ENCODE measurements at places on chromosomes 3 and 15.

GRCh38 chr3:78238811-78239210 lies 1198.9 kb downstream of the ROBO2 start:
- H3K36me3 ChIP-seq, result no peaks in the 10 kb centered on the region
- no peaks in the 10 kb centered on the region for H3K27me3 ChIP-seq
- no peaks in the 10 kb centered on the region for H3K4me1 ChIP-seq

DNA sequence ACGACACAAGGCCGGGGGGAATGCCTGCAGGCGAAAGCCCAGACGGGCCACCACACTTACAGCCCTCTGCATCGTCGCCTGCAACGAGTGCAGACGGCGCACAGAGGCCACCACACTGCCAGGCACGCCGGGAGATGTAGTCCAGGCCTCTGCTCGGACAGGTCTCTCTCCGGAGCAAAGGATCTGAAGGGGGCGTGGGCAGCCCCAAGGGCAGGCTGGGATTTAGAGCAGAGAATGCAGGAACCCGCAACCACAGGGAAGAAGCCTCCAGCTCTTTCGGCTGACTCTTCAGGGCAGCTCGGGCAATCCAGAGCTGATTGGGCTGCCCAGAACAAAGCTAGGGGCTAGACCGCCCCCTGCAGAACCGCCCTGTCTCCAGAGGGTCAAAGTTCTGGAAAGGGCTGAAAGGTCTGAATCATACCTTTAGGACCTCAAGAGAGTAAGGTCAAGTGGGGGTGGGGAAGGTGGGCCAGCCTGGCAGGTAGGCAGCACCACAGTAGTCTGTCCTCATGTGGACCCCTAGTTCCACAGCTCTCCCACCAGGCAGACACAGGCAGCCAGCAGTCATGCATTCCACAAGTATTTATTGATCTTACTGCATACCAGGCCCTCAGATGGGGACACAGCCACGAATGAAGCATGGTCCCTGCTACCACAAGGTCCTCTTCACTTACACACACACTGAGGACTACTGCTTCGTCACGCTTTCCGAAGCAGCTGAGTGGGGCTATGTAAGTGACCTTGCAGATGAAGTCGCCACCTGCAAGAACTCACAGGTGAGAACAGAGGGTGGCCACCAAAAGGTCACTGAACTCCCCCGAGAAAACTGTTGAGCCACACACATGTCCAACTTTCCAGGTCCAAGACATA lies at the start of gene AMT:
Gene AMT (minus strand): TSS at position 95 of the 870 bp plus-strand sequence. CDS start 23 bp downstream, at position 72.
- H3K27me3 ChIP-seq, result peaks cover 18% of the 10 kb centered on the region
- no peak within 1 kb of the TSS for H3K27ac ChIP-seq
- peak; percentile 59 for DNase-seq
- peak within 1 kb of the TSS; percentile 91 for H3K4me3 ChIP-seq

DNA sequence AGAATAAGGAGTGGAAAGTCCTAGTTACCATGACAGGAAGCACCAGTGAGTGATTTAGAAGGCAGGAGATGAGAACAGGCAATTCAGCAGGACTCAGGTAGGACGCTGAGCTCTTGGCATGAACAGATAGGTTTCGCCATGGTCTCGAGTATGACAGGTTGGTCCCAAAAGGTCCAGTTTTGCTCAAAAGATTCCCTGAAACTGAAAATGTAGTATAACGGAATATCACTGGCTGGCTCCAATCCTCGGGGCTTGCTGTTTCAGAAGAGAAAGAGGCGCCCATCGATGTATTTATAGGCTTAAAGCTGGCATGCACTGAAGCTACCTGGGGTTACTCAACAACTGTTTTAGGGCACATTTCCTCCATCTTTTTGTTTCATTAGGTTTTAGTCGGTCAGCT lies 59.2 kb downstream of the SRGAP3 start:
- H3K4me3 ChIP-seq, result no peak overlapping the region
- no peak overlapping the region for H3K27ac ChIP-seq
- DNase-seq, result no peak
- H3K4me1 ChIP-seq, result no peaks in the 10 kb centered on the region

DNA sequence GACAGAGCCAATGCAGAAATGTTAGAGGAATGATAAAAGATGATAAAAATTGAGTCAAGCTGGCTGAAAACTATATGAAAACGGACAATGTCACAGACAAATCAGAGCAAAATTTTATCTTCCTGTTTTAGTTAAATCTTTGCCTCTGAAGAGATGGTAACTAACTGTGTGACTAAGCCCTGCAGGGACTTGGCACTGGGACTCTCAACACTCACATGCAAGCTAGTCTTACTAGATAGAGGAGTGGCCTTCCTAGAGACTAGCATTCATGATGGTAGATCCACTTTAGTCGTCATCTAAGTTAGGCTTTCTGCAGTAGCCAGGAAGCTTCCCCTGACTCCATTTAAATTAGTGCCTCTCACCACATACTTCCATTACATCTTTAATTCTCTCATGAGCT lies 4.1 kb downstream of the CCDC191 start:
- no peak overlapping the region for H3K27ac ChIP-seq
- H3K4me1 ChIP-seq, result peaks cover 8% of the 10 kb centered on the region
- peaks cover 5% of the 10 kb centered on the region for H3K27me3 ChIP-seq
- H3K4me3 ChIP-seq, result no peak overlapping the region
- no peak for DNase-seq

DNA sequence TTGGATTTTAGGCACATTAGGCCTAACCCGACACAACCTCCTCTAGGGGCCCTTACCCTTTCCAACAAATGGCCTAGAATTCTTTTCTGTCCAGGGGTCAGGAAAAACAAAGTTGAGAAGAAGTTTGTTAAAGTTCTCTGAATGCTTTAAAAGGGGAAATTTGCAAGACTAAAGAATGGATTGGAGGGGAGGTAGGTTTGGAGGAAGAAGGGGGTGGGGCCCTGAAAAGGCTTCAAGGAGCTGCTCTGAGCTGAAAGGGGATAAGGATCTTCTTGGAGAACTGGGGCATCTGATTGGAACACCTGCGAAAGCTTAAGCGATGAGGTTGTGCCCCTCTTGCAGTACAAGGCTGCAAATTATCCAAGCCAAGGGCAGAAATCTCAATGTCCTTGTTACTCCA lies 3.9 kb upstream of the SENP2 start:
- no peak overlapping the region for H3K27ac ChIP-seq
- DNase-seq, result no peak
- peaks cover 13% of the 10 kb centered on the region for H3K4me1 ChIP-seq
- H3K27me3 ChIP-seq, result peaks cover 11% of the 10 kb centered on the region
- H3K36me3 ChIP-seq, result peaks cover 6% of the 10 kb centered on the region

GRCh38 chr15:56683908-56684307 lies 49.4 kb downstream of the ZNF280D start:
- H3K36me3 ChIP-seq, result no peaks in the 10 kb centered on the region
- no peaks in the 10 kb centered on the region for H3K4me1 ChIP-seq
- H3K4me3 ChIP-seq, result no peak overlapping the region
- H3K27me3 ChIP-seq, result no peaks in the 10 kb centered on the region

GRCh38 chr3:49996016-49996415 lies 56.1 kb downstream of the RBM6 start:
- H3K27me3 ChIP-seq, result peaks cover 1% of the 10 kb centered on the region
- no peak for DNase-seq
- H3K27ac ChIP-seq, result no peak overlapping the region

GRCh38 chr15:41169781-41170180 lies 53.7 kb upstream of the INO80 start:
- no peaks in the 10 kb centered on the region for H3K27me3 ChIP-seq
- DNase-seq, result no peak
- no peak overlapping the region for H3K27ac ChIP-seq
- no peak overlapping the region for H3K4me3 ChIP-seq
- no peaks in the 10 kb centered on the region for H3K36me3 ChIP-seq
- H3K4me1 ChIP-seq, result no peaks in the 10 kb centered on the region

GRCh38 chr15:98442901-98443300 lies 205.4 kb upstream of the IGF1R start:
- H3K4me3 ChIP-seq, result no peak overlapping the region
- no peaks in the 10 kb centered on the region for H3K4me1 ChIP-seq
- H3K27me3 ChIP-seq, result no peaks in the 10 kb centered on the region
- H3K27ac ChIP-seq, result no peak overlapping the region
- DNase-seq, result no peak
- H3K36me3 ChIP-seq, result no peaks in the 10 kb centered on the region

DNA sequence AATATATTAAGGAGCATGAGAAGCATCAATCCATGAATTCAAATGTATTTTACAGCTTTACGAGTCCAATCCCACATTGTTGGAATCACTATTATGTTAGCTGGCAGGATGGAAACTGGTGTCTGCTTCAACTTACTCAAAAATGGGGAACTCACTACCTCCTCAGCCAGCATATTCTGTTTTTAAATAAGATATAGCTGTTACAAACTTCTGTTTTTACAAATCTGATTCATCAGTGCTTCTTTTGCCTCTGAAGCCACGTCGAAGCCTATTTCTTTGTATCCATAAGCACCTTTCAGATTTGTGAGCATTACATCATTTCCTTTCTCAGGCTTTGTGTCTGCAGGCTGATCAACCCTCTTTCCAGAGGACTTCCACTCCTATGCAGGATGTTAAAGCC lies 105.9 kb downstream of the TPRG1 start:
- no peaks in the 10 kb centered on the region for H3K36me3 ChIP-seq
- no peak for DNase-seq
- no peaks in the 10 kb centered on the region for H3K27me3 ChIP-seq
- H3K4me1 ChIP-seq, result no peaks in the 10 kb centered on the region
- H3K4me3 ChIP-seq, result no peak overlapping the region
- no peak overlapping the region for H3K27ac ChIP-seq

DNA sequence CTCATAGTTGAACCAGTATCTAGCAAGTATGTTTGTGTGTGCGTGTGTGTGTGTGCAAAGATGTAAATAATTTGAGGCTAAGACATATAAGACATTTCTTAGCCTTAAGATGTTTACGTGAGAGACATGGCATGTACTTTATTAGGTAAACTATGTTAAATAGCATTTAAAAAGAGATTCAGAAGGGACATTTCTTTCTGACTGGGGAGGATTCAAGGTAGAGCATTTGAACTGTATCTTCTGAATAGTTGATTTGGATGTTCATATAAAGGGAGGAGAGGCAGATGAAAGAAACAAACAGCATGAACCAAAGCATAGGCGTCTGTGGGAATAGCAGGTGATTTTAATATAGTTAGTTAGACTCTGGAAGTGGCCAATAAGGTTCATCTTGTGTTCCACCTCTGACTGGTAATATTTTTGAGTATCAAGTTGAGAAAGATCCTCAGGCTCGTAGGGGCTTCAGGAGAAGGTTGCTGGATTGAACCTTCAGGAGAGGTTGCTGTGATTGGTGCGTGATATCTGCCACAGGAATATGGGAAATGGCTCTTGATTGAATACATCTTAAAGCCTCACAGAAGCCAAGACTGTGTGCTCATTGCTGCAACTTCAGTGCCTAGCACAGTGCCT lies 12.6 kb downstream of the NFKBIZ start:
- no peak for DNase-seq
- H3K27me3 ChIP-seq, result no peaks in the 10 kb centered on the region
- H3K4me3 ChIP-seq, result no peak overlapping the region
- H3K4me1 ChIP-seq, result no peaks in the 10 kb centered on the region
- no peak overlapping the region for H3K27ac ChIP-seq
- peaks cover 35% of the 10 kb centered on the region for H3K36me3 ChIP-seq

- H3K4me3 ChIP-seq, result no peak overlapping the region
- H3K27ac ChIP-seq, result peak overlapping the region; percentile 33
- no peaks in the 10 kb centered on the region for H3K27me3 ChIP-seq
- DNase-seq, result no peak
- no peaks in the 10 kb centered on the region for H3K36me3 ChIP-seq
These were observed 29.2 kb downstream of the NEO1 start for GRCh38 chr15:73081321-73081958.

DNA sequence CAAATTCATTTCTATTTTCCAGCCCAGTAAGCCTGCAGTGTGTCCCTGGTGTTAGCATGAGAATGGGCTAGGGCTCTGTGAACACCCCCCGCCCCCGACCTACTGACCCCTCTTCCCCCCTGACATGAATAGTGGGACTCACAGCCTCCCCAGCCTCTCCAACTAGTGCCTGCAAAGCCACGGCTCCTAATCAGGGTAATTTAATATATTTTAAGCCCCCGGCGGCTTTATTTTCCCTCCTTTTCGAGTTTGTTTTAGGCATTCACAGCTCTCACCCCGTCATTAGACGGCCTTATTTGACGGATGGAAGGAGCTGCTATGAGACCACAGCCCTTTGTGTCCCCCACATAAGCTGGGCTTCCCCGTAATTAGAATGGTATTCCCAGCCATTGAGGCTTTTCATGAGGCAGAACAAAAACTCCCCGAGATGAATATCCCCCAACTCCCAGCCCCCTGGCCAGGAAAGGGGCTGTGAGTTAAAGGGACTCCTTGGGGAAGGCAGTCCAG lies 78.3 kb upstream of the POLG start:
- DNase-seq, result no peak
- H3K4me3 ChIP-seq, result no peak overlapping the region
- H3K27me3 ChIP-seq, result peaks cover 20% of the 10 kb centered on the region
- no peak overlapping the region for H3K27ac ChIP-seq
- peaks cover 13% of the 10 kb centered on the region for H3K4me1 ChIP-seq
- peaks cover 4% of the 10 kb centered on the region for H3K36me3 ChIP-seq

- H3K4me3 ChIP-seq, result no peak overlapping the region
- H3K27me3 ChIP-seq, result no peaks in the 10 kb centered on the region
- H3K4me1 ChIP-seq, result peaks cover 8% of the 10 kb centered on the region
- no peak overlapping the region for H3K27ac ChIP-seq
- no peak for DNase-seq
These were observed 46.2 kb downstream of the CD200 start for GRCh38 chr3:112379020-112379690.

- peaks cover 3% of the 10 kb centered on the region for H3K4me1 ChIP-seq
- no peak overlapping the region for H3K27ac ChIP-seq
- H3K27me3 ChIP-seq, result no peaks in the 10 kb centered on the region
- no peak for DNase-seq
These were observed 476.4 kb upstream of the KCNMB2 start for GRCh38 chr3:178059836-178060235.

Measured in endothelial cell (in vitro differentiated cells).